ENCODE measurements at places on chromosomes 6 and 20.

GRCh38 chr20:10940941-10941340 lies 267.1 kb upstream of the JAG1 start:
- no peak for DNase-seq

GRCh38 chr6:136146130-136146529 lies 104.0 kb downstream of the MTFR2 start:
- no peak for DNase-seq

GRCh38 chr20:57065646-57066045 lies 200.8 kb downstream of the BMP7 start:
- DNase-seq = no peak

DNA sequence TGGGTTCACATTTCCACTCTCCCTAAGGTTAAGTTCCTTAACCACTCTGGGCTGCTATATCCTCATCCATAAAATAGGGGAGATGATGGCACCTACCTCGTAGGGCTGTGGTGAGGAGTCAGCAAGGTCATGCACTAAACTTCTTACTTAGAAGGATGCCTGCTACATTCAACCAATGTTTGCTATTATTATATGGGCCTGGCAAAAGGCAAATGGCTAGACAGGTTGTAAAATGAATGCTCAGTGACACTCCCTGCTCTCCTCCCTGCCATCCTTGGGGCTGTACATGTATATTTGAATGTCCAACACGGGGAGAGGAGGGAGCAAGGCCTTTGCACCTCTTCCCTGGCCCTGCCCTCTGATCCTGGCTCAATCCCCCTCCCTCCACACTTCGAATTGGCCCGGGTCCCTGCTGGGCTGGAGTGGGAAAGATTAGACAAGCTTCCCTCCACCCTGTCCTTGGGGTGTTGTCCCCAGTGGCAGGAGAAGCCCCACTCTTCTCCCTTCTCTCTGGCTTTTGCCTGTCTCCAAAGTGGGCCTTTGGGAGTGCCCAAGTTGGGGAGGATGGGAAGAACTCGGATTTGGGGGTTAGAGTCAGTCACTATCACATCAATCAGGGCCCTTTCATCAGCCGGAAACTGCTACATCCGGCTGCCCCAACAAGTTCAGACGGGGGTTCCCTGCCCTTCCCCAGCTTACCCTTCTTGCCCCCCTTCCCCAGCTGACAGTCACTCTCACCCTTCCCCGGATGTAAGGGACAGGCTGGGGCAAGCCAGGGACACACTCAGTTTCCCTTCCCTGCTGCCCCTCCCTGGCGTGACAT lies 36.3 kb upstream of the VEGFA start:
- DNase-seq = no peak

DNA sequence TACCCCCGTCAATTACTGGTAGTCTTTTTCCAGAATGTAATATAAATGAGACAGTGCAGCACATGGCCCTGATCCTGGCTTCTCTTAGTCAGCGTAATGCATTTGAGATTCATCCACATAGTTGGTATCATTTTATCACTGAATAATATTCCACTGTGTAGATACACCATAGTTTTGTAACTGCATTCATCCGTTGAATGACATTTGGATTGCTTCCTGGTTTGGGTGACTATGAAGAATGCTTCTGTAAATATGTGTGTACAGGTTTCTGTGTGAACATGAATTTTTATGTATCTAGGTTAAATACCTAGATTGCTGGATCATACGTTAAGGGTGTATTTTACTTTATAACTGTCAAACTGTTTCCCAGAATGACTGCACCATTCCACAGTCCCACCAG lies 62.6 kb upstream of the STMND1 start:
- no peak for DNase-seq

GRCh38 chr6:19180348-19181072 lies 656.7 kb upstream of the ID4 start:
- no peak for DNase-seq

Data from NCI-H2081 treated with DMSO at 0.1 percent for 48 hours (cell line).